ENCODE measurements at places on chromosomes 1 and 21.

DNA sequence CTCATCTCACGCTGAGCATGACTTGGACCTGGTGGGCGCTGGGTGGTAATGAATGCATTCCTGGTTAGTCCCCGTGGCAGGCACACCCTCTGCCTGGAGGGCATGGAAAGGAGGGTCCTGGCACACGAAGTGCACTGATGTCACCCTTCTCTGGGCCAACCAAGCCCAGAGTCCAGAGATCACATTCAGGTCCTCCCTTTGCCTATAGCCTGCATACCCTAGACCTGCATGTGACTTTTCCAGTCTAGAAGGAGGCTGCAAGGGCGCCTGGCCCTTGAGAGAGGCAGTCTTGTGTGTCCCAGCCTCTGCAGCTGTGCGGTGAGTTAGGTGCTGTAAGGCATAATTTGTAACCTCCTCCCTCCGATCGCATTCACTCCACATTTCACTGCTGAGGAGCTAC, 22.1 kb downstream of the PADI2 start:
- no peak for DNase-seq

- no peak for DNase-seq
These were observed 429.8 kb upstream of the C1orf87 start for GRCh38 chr1:60503266-60503925.

DNA sequence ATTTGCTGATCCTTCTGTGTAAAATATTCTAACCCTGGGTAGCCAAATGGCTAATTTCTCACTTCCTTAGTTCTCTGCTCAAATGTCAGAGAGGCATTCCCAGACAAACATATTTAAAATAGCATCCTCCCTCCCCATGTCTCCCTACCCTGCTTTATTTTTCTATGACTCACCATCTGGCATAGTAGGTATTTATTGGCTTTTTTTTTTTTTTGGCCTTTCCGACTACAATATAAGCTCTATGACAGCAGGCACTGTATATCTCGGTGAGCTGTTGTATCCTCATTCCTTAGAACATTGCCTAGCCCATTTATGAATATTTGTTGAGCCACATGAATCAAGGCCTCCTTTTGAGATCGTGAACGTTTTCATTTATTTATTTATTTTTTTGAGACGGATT, 1.5 kb upstream of the NEK7 start:
- no peak for DNase-seq

DNA sequence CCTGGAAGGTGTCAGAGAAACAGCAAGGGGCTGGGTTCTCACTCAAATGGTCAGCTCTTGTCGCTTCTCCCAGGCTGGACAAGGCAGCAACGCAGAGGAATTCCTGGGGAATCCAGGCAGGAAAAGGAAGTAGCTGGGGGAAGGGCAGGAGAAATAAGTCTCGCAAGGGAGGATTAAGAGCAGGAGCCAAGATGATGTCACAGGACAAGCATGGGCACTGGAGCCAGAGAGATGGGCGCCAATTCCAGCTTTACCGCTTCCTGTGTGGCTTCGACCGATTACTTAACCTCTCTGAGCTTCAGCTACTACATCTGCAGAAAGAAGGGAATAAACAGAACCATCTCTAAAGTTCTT, 70.5 kb downstream of the SSBP3 start:
- DNase-seq = no peak

GRCh38 chr1:228062085-228062791, 20.3 kb upstream of the ARF1 start:
- no peak for DNase-seq

DNA sequence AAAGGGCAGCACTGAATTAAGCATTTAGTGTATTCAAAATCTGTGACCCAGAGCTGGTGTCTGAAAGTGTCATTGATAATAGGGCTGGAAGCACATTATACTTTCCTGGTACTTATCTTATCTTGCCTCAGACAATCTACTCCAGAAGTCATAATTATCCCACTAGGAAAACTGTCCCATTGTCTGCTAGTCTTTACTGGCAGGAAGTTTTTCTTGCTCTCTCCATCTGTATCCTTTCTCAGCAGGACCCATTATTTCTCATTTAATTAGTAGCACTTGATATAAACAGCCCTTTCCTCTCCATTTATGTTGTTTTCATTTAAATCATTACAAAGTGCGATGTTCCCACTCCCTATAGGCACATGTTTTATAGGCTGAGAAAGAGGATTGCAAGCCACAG, 36.5 kb upstream of the BARHL2 start:
- no peak for DNase-seq

GRCh38 chr1:208604295-208604694, 360.1 kb upstream of the PLXNA2 start:
- no peak for DNase-seq

GRCh38 chr21:15097580-15097979, 32.8 kb upstream of the NRIP1 start:
- DNase-seq = no peak

GRCh38 chr1:87464022-87464490, 135.4 kb downstream of the LMO4 start:
- no peak for DNase-seq

- DNase-seq = no peak
These were observed 42.4 kb downstream of the URB1 start for GRCh38 chr21:32350211-32350980.

- no peak for DNase-seq
These were observed 15.9 kb upstream of the PADI3 start for GRCh38 chr1:17232759-17233661.

- peak; percentile 12 for DNase-seq
These were observed 7.4 kb downstream of the KYAT3 start for GRCh38 chr1:88985032-88985431.

GRCh38 chr1:245875581-245876261, 631.4 kb downstream of the SMYD3 start:
- no peak for DNase-seq

GRCh38 chr1:235724730-235725129, 75.1 kb upstream of the GNG4 start:
- DNase-seq = no peak

GRCh38 chr1:60904099-60904851, 178.1 kb upstream of the NFIA start:
- no peak for DNase-seq

- DNase-seq = no peak
These were observed 6.5 kb downstream of the EVI5 start for GRCh38 chr1:92778376-92778775.

DNA sequence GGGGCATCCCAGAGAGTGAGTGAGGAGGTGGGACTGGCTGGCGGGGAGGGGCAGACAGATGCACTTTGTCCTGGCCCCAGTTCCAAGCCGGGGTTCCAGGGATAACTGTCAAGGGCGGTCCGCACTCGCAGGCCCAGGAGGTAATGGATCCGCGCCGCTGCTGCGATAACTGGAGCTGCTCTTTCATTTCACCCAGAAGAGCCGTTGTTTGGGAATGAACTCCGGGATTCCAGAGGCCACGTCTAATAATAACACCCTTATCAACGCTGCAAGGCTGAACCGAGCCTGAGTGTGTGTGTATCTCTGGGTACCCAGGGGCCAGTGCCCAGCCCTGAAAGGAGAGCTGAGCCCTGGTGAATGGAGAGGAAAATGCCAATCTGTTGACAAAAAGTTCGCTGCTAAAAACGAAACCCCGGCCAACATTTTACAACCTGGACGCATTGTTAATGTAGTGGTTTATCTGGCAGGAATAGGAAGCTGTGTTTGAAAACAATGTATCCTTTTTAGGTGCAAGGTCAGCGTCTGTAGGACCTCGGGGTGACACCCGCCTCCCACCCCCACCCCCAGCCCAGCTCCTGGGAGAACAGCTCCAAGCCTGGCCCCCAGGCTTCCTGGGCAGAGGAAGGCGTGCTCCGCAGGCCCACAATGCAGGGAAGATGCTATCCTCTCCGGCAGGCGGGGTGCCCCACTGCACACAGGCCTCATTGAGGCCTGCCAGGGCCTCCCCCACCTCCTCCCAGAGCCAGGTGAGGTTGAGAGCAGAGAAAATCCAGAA, 119.7 kb downstream of the PROX1 start:
- DNase-seq = no peak

DNA sequence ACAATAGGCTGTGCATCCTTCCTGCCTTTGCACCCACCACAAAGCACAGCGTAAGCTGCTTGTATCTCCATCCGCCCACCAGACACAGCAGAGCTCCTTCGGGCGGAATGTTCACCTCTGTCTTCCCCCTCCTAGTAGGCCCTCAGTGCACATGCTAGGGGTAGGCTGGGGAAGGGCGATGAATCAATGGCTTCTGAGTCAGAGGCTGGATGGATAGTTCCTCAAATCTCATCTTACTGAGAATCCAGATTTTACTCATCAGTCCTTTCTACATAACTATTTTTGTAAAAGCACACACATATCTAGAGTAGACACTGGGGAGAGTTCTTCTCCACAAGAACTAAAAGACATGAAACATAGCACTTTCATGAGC, 73.8 kb downstream of the BCAR3 start:
- no peak for DNase-seq

- no peak for DNase-seq
These were observed 20.0 kb upstream of the KCNH1 start for GRCh38 chr1:211153932-211154331.

DNA sequence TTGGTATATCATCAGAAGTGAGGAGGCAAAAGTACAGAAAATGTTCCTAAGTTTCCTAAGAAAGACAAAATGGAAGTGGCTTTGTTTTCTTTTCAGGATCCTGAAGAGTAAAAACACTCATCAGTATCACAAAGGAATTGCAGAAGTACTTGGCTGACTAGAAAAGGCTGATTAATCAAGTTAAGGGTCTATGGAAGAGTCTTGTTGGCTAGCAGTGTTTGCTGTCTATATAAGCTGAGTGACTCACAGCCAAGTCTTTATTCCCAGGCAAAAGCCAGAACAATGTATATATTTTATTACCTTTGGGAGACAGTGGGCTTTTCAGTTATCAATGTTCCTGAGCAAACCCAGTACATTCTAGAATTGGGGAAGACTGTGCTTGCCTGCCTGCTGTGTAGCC, 777.0 kb downstream of the PLA2G4A start:
- DNase-seq = no peak

DNA sequence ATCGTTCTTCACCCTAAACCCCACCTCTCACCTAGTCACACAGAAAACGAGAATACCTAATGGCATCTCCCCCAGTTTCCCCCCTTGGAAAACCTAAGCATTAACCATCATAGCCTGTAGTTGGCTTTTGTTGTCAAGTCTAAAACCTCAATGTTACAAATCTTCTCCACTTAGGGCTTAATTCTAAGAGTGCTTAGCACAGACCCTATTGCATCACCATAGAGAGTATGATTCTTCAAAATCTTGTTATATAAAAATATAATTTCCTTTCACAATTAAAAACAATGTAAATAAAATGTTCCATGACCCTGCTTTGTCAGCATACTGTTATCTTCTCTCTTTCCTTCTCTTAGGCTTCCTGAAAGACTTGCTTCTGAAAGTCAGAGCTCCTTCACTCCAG, 263.2 kb upstream of the RGS18 start:
- DNase-seq = no peak

GRCh38 chr1:55375617-55376258, 160.6 kb upstream of the USP24 start:
- DNase-seq = peak; percentile 22

GRCh38 chr1:66533804-66534740, at the start of gene SGIP1:
TSS of gene SGIP1 (plus strand) at chr1:66534153. CDS start at chr1:66534359, 206 bp downstream.
- DNase-seq = peak; percentile 83

DNA sequence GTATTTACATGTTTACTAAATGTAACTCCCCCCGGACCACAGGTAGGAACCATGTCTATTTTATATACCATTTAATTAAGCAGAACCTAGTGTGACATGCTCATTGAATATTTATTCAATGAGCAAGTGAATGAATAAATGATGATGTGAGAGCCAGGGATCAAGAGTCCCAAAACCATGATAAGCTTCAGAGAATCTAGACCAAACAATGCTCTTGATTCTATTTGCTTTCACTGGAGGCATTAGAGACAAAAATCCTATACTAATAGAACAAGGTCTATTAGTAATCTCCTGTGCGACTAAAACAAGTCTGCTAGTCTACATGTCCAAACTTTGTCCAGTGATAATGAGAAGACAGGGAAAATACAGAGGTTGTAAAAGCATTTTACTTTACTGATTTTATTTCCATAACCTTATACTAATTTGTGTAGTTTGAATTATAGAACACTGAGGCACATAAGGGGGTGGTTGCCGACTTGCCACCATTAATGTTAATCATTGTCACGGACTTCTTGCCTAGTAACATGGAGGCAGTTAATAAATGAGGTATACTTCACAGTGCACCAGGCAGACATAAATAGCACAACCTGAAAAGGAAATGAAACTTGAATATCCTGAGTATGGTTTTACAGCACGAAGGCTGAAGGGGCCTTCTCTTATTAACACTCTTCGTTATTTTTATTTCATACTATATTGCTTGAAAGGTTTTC, 69.8 kb downstream of the TBX15 start:
- no peak for DNase-seq

GRCh38 chr21:43913928-43914327, 48.9 kb downstream of the AGPAT3 start:
- DNase-seq = no peak

DNA sequence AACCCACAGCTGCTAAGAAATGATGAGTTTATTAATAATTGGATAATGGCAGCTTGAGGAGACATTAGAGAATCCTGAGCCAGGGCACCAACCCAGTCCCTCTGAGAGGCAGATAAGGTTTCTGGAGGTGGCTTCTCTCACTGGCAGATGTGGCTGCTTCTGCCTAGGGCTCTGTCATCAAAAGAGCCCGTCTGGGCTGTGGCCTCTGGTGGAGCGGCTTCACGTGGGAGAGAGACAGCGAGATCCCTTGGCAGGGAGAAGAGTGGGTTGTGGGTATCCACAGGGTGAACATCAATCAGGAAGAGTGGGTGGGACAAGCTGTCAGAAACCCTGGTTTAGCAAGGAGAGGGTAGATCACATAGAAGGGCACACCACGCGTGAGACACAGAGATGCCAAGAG, 30.0 kb downstream of the VWA5B1 start:
- DNase-seq = no peak

DNA sequence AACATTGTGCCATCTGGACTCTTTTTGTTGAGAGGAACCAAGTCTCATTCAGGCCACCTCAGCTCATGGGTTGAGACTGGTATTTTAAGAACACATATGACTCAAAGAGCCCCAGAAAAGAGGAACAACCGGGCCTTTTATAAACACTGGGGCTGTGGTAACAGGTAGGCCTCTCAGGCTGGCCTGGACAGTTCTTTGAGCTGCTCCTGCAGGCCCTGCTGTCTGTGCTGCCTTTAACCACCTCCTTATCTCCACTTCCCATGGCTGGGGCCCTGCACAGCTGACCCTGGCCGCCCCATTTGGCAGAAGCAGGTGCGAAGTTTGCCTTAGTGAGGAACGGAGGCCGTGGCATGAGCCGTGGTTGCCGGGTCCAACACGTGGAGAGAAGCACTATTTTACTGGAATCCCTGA, 163.3 kb downstream of the RHOU start:
- DNase-seq = no peak

- no peak for DNase-seq
These were observed 91.2 kb downstream of the USH2A start for GRCh38 chr1:216332003-216332402.

DNA sequence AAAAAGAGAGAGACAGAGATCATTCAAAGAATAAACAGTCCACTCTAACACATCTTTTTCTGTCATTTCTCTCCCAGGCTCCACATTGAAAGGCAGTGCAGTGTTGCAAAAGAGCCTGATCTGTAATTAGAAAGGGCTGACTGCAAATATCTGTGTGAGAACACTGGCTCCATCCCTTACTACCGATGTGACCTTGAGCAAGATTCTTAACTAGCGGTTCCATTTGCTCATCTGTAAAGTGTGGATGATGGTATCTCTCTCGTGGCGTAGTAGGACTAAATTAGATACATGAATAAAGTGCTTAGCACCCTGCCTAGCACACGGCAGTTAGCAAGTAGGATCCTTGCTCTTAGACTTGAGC, 26.9 kb upstream of the SLC44A3 start:
- DNase-seq = no peak
